ENCODE measurements at places on chromosomes 5 and 9.

DNA sequence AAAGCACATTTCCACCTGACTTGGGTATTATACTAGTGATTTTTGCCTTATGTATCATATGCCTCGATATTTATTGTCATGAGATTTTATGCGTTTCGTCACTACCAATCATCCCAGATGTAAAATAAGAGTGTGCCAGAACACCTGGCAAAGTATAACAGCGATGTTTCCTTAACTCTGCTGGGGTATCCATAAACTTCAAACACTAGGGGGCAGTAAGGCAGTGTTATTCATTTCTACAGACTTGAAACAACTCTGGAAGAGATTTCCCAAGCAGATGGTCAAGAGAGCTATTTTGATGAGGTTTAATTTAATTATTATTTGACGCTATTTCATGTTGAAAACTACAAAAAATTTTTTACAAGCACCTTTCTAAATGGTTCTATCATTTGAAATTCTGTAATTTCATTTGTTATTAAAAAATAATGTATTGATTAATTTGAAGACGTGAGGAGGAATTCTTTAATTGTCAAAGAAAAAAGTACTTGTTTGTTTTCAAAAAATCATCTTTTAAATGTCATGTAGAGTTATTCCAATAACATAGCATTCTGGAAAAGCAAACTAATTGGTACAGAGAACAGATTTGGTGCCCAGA, 388.5 kb upstream of the CTNND2 start:
- DNase-seq: peak; percentile 4

- no peak for DNase-seq
Observed at GRCh38 chr9:27929841-27930240, 356.6 kb upstream of the C9orf72 start.

DNA sequence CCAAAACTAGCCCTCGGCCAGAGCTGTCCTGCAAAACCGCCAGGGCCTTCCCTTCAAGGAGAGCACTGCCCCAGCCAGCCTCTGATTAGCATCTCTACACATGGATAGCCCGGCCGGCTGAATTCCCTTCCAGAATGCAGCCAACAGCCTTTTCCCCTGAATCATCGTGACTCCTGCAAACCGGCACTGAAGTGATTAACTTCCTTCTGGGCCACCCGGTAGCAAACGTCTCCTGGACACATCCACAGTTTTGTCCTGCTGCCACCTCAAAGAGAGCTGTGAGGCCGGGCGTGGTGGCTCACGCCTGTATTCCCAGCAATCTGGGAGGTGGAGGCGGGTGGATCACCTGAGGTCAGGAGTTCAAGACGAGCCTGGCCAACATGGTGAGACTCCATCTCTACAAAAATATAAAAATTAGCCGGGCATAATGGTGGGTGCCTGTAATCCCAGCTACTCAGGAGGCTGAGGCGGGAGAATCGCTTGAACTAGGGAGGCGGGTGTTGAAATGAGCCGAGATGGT, 21.1 kb upstream of the EEIG1 start:
- peak; percentile 75 for DNase-seq

GRCh38 chr5:89769975-89770374, 639.6 kb downstream of the CETN3 start:
- DNase-seq: peak; percentile 69

DNA sequence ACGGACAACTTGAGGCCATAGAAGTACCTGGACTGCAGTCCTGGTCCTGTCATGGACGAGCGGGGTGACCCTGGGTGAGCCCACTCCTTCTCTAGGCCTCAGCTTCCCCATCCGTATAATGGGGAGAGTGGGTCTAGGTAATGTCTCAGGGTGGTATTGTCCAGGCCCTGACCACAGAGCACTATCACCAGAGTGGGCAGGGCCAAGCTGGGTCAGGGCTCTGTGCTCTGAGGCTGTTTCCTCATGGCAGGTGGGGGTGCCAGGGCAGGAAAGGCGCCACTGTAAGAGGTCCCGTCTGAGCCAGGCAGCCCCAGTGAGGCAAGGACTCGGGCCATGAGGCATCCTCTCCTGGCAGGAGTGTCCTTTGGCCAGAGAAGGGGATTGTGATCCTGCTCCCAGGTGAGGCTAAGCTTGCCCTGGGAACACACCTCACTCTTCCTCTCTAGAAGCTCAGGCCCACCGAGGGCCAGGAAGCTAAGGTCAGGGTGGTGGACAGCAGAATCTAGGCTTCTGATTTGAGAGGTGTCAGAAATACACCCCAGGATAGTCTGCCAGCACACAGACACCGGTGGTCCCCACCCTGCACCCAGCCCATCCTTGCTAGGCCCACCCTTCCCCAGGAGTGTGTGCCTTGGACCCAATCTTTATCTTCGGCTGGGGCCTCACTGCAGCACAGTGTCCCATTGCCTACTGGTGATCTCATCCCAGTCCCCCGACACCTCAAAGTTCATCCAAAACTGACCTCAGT, 1.5 kb upstream of the MYOZ3 start:
- DNase-seq: no peak

- no peak for DNase-seq
Observed at GRCh38 chr5:132872788-132873118, 715 bp upstream of the LEAP2 start.

DNA sequence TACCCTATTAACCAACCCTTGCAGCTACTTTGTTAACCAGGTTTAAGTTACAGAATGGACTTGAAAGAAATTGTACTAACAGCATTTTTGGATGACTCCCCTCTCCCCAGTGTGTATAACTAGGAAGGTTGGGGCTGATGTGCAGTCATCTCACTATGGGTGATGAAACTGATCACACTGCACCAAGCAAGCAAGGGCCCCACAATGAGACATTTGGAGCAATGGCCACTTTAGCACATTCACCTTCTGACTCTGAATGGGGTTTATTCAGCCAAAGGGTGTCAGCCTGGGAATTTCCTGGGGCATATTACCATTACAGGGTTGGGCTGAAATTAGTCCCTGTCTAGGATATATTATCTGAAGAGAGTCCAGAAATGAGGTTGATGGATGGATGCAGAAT, 18.7 kb upstream of the CYFIP2 start:
- DNase-seq: no peak

DNA sequence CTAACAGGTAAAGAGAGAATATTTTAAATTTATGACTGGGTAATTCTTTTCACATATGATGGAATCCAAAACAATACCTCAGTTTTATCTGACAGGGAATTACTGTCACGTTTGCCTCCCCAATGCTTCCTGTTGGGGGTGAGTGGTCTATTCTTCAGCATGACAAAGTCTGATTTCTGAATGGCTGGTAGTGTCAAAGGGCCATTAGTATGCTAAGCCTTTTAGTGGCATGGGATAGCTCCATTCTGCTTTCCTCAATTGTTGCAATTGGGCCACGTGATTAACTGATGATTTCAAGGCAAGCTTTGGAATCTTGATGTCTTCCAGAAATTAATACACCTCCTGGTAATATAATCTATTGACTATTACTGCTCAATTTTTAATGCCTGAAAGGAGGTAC, 14.7 kb upstream of the NDUFS4 start:
- DNase-seq: no peak

DNA sequence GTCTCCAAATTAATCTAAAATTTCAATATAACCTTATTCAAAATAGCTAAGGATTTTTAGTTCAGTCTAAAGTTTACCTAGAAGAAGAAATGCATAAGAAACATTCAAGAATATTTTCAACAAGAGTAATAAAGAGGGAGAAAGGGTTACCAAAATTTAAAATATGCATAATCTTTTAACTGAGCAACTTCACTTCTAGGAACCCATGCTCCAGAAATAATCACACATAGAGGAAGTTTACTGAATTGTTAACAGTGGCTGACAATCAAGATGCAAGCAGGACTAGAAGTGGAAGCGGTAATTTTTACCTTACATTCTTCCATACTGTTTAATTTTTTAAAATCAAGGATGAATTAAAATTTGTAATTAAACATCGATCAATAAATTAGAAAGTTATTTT, 1.9 kb downstream of the PJA2 start:
- DNase-seq: no peak

- no peak for DNase-seq
Observed at GRCh38 chr5:133841831-133842750, 126.3 kb downstream of the C5orf15 start.
